Type B pancreatic cell (in vitro differentiated cells): ENCODE measurements at places on chromosomes 13 and 19. TPM values are rescaled to one million over a fixed set of nuclear protein-coding genes. Genes with fewer than 3 reads are reported as not detected.

DNA sequence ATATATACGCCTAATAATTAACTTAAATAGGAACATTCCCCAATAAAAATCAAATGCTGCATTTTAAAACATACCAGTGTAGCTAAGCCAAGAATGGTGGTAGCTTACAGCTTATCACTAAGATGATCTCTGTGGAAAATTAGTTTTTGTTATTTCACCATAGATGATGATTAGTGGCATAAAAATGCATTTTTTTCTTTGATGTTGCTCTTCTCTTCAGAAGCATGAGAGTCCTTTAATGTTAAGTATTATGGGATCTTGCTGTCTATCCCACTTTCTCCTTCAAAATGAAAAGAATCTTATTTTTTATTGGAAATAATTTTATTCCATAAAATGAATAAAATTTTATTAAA, 731.0 kb downstream of the SLITRK1 start:
- no peak overlapping the region for H3K4me3 ChIP-seq
- no peaks in the 10 kb centered on the region for H3K4me1 ChIP-seq
- no peaks in the 10 kb centered on the region for H3K36me3 ChIP-seq
- no peaks in the 10 kb centered on the region for H3K27me3 ChIP-seq
- no peak overlapping the region for H3K27ac ChIP-seq
- DNase-seq = no peak

DNA sequence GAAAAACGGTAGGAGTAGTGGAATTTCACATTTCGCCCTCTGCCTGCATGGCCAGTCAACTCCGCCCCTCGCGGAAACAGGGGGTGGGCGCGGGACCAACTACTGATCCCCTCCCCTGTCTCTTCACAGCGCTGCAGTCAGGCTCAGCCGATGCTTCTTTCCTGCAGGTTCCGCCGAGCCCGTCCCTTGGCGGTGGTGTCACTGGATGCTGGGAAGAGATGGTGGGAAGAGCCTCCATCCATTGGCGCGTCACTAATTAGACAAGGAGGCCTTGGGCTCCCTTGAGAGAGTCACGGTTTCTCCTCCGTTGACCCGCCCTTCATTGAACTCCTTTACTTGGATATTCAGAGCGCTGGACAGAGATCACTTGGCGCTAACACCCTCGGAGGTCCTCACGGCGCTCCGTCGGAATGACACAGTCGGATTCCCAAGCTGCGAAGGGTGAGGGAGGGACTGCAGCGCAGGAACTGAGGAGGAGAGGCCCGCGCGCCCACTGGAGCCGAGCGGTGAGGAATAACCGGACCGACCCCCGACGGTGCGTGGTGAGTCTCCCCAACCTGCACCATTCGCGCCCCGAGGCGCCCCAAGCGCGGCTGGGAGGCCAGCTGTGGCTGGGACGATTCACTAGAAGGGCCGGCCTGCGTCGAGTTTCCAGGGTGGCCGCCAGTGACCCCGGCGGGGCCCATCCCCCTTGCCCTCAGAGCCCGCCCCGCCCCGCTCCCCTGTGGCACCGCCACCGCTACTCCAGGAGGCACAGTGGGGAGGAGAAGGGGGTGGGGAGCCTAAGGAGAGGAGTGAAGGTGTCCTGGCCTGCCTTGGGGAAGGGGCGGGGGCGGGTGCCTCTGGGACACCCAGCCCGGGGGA, 11.2 kb upstream of the CEACAM21 start:
- no peaks in the 10 kb centered on the region for H3K36me3 ChIP-seq
- peaks cover 48% of the 10 kb centered on the region for H3K27me3 ChIP-seq
- H3K27ac ChIP-seq = no peak overlapping the region
- H3K4me1 ChIP-seq = no peaks in the 10 kb centered on the region
- DNase-seq = no peak
- H3K4me3 ChIP-seq = no peak overlapping the region

GRCh38 chr19:35558400-35559280, 4.8 kb downstream of the ATP4A start:
- H3K27ac ChIP-seq = no peak overlapping the region
- peaks cover 62% of the 10 kb centered on the region for H3K27me3 ChIP-seq
- H3K36me3 ChIP-seq = no peaks in the 10 kb centered on the region
- H3K4me1 ChIP-seq = peaks cover 4% of the 10 kb centered on the region
- peak overlapping the region; percentile 76 for H3K4me3 ChIP-seq

DNA sequence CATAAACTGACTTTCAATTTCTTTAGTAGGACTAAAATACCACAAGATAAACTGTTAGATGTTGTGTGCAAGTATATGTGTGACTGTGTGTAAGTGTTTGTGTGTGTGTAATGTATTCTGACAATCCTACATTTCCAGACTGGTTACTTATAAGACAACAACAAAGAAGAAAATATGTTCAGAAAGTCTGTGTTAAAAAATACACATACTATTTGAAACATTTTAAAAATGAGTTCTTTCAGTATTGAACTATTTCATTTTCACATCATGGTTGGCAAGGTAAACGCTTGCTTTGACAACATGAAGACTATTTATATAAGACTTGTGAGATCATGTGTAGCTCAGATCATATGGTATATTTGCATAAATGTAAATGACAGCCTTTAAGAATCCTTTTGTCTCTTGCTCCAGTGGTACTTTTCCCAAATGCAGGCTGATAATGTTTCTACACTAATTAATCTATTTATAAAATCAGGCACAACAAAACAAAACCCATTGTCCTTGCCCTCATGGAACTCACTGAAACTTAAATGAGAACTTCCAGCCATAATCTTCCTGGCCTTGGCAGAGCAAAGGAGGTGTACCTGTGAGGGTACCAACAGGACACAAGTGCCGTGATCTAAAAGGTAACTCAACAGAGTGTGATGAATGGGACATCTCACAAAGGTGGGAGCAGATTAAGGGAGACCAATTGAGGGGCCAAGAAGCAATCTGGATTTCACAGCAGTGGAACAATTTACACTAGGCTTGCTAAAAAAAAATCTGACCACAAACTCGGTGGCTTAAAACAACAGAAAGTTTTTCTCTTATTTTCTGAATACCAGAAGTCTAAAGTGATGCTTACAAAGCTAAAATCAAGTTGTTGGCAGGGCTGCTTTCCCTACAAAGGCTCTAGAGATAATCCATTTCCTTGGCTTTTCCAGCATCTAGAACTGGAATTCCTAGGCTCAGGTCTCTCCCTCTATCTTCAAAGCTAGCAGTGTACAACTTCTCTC, 349.0 kb downstream of the TBC1D4 start:
- DNase-seq = no peak
- peaks cover 5% of the 10 kb centered on the region for H3K4me1 ChIP-seq
- no peaks in the 10 kb centered on the region for H3K27me3 ChIP-seq
- H3K36me3 ChIP-seq = no peaks in the 10 kb centered on the region

DNA sequence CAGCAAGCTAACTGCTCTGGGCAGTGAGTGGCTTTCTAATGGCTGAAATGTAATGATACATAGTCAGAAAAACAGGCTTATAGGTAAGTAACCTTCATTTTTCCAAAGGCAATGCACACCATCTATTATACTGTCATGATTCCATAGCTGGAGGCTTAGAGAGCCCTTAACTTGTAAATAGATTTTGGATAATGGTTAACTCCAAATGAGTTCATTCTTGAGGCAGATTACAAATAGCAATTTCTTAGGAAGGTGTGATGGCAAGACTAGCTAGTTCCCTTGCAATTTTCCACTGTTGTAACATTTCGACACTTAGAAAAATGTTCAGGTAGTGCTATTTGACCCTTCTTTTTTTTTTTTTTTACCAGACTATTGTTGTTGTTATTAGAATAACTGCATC, 789.8 kb upstream of the PCDH9 start:
- no peaks in the 10 kb centered on the region for H3K27me3 ChIP-seq
- peaks cover 7% of the 10 kb centered on the region for H3K4me1 ChIP-seq
- H3K4me3 ChIP-seq = no peak overlapping the region

DNA sequence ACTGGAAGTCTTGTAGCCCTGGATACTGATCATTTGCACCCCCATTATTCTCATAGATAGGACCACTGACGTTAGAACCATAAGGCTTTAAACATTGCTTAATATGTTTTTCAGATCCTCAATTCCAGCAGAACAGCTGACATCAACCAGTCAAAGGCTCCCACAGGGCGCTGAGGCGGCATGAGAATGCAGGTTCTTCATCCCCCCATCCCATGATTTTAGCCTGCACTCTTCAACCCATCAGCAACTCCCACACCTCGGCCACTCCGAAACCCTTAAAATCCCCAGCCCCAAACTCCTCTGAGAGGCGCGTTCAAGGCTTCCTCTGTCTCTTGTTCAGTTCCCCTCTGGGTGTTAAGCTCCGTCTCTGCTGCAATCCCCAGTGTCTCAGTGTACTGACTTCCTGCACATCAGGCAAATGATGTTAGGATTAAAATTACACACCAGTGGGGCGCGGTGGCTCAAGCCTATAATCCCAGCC, 24.3 kb upstream of the LAMP1 start:
- DNase-seq = no peak
- H3K27ac ChIP-seq = no peak overlapping the region
- H3K27me3 ChIP-seq = no peaks in the 10 kb centered on the region
- peaks cover 9% of the 10 kb centered on the region for H3K36me3 ChIP-seq
- peaks cover 16% of the 10 kb centered on the region for H3K4me1 ChIP-seq

- no peak for DNase-seq
- H3K27ac ChIP-seq = peak within 1 kb of the TSS; percentile 98
- H3K27me3 ChIP-seq = no peaks in the 10 kb centered on the region
- H3K4me1 ChIP-seq = peaks cover 12% of the 10 kb centered on the region
- H3K36me3 ChIP-seq = peaks cover 11% of the 10 kb centered on the region
- peak within 1 kb of the TSS; percentile 100 for H3K4me3 ChIP-seq
Observed at GRCh38 chr19:38617764-38618589, at the start of gene MAP4K1. MAP4K1 (minus strand) TSS chr19:38617953; CDS start chr19:38617895, 58 bp downstream.

- no peak overlapping the region for H3K4me3 ChIP-seq
- no peak for DNase-seq
Observed at GRCh38 chr19:39148939-39149529, 23.4 kb downstream of the PAK4 start.

DNA sequence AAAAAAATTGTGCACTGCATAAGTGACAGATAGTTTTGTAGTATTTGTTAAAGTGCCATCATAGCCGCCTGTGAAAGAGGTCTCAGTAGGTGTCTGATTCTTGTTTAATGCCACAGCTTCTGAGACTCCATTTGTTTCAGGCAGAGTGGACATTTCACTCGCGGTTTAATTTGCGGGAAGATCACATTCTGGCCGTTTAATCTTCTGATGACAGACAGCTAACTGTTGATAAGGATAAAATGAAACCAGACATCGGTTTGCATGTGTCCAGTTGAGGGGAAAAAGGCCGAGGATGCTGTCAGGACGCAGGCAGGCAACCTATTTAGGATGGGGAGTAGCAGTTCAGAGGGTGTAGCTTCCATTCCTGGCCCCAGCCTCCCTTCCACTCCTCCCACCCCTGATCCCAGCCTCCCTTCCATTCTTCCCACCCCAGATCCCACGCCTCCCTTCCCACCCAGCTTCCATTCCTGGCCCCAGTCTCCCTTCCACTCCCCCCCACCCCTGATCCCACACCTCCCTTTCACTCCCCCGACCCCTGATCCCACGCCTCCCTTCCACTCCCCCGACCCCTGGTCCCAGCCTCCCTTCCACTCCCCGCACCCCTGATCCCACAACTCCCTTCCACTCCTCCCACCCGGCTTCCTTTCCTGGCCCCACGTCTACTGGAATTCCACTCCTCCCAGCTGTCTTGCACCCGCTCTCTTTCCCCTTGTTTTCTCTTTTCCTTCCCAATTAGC, 23.8 kb downstream of the ATP11A start:
- peaks cover 52% of the 10 kb centered on the region for H3K4me1 ChIP-seq
- H3K36me3 ChIP-seq = peaks cover 12% of the 10 kb centered on the region
- H3K27ac ChIP-seq = peak overlapping the region; percentile 79
- DNase-seq = no peak

DNA sequence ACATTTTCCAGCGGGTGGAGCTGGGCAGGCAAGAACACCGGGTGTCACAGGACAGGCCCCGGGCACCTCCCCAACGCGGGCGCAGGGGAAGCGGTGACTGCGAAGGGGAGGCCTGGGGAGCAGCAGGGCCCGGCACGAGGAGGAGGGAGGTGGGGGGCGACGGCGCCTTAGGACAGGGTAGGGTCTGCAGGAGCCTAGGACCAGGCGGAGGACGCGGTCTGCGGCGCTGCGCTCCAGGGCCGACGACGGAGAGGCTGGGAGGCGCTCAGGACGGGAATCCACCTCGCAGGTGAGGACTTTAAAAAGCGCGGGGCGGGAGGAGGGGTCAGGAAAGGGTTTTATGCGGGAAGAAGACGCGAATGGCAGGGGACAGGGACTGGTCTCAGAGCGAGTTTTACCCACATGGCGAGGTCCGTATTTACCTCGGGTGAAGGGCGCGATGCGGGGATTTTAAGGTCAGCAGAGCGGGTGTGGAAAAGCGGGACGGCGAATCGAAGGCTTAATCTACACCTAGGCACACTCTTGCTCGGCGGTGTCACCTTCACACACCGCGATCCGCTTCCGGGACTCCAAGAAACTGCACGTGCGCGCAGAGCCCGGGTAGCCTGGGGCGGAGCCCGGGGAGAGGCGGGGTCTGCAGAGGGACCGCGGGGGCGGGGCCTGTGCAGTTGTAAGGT, 13.5 kb downstream of the ERVV-2 start:
- no peaks in the 10 kb centered on the region for H3K36me3 ChIP-seq
- H3K4me1 ChIP-seq = peaks cover 8% of the 10 kb centered on the region
- peaks cover 10% of the 10 kb centered on the region for H3K27me3 ChIP-seq
- H3K4me3 ChIP-seq = peak overlapping the region; percentile 94
- peak; percentile 80 for DNase-seq

- DNase-seq = no peak
- no peaks in the 10 kb centered on the region for H3K36me3 ChIP-seq
- peaks cover 17% of the 10 kb centered on the region for H3K27me3 ChIP-seq
- H3K4me1 ChIP-seq = no peaks in the 10 kb centered on the region
- no peak overlapping the region for H3K4me3 ChIP-seq
- no peak overlapping the region for H3K27ac ChIP-seq
Observed at GRCh38 chr13:45928176-45928575, 76.6 kb upstream of the SIAH3 start.

- DNase-seq = no peak
- peaks cover 17% of the 10 kb centered on the region for H3K4me1 ChIP-seq
- no peak overlapping the region for H3K27ac ChIP-seq
- no peaks in the 10 kb centered on the region for H3K36me3 ChIP-seq
- no peaks in the 10 kb centered on the region for H3K27me3 ChIP-seq
Observed at GRCh38 chr13:43009506-43009905, 13.9 kb upstream of the DNAJC15 start.

Gene APOE
- total RNA-seq = 168 and 209 TPM in 2 replicates

Gene CLEC17A
- not detected in 2 replicates for total RNA-seq

Gene GJB6
- total RNA-seq = 7.7 and 14.8 TPM in 2 replicates

Gene PRODH2
- 11.5 and 20.6 TPM in 2 replicates for total RNA-seq

Gene HAUS8
- 10.7 and 18.8 TPM in 2 replicates for total RNA-seq

Gene MCF2L
- total RNA-seq = 37.3 and 46.9 TPM in 2 replicates

Gene ZNF787
- total RNA-seq = 30.2 and 34.0 TPM in 2 replicates

Gene CLEC11A
- 4.2 and 5.9 TPM in 2 replicates for total RNA-seq

Gene MRPS12
- total RNA-seq = 45.6 and 58.0 TPM in 2 replicates
